Inflammatory macrophage (primary cell): ENCODE measurements at places on chromosomes 13 and 19.

GRCh38 chr13:110698689-110699088 lies 7.2 kb downstream of the CARS2 start:
- DNase-seq = no peak

- DNase-seq = no peak
Measured at GRCh38 chr19:1308718-1309117, 23.0 kb downstream of the EFNA2 start.

- DNase-seq = no peak
Measured at GRCh38 chr13:73223372-73223781, 164.6 kb downstream of the KLF5 start.

DNA sequence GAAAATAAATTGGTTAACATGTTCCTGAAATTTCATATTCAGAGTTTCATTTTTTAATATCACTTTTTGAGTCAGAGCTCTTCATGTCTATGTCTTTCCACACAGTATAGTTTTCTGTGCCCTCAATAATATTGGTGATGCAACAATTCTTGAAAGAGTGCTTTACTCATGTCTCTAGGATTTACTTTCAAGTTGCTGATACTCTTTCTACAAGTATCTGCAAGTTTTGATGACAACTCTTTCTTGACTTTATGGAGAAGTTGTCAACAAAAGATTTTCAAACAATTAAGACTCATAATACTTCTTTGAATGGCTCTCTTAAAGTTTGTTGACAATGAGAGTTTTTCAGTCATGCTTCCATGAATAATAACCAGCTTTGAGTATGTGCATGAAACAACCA lies 561.7 kb downstream of the DIAPH3 start:
- DNase-seq = no peak

GRCh38 chr13:80965097-80965496 lies 624.2 kb upstream of the SPRY2 start:
- DNase-seq = no peak
